ENCODE measurements at places on chromosomes 1 and 21.

- DNase-seq = no peak
These were observed 14.4 kb downstream of the MAP3K7CL start for GRCh38 chr21:29144736-29145353.

DNA sequence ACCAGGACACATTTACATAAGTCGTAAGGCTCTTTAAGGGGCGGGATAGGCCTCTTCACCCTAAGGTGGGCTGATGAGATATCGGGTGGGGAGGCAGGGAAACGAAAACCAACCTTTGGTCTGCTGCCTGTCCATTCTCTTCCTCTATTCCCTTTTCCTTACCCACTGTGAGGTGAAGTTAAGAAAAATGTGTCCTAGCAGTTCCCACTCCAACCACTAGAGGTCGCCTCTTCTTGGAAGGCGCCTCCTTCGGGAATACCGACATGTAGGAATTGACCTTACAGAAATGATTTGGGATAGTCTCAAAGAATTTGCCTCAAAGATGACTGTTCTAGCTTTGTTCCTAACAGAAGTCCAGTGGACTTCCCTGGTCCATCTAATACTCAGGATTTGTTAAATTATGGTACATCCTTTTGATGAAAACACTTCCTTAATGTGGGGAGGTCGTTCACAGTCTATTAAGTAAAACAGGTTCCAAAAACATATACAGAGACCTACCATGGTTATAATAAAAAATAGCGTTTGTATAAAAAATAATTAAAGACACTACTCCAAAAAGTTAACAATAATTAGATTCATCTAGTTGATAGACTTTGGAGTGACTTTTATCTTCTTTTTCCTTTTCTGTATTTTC is 14.1 kb downstream of the AZIN2 start:
- no peak for DNase-seq

- peak; percentile 28 for DNase-seq
These were observed 663 bp downstream of the CAMTA1 start for GRCh38 chr1:6785728-6786505.

GRCh38 chr1:226373376-226373775 is 34.5 kb downstream of the PARP1 start:
- DNase-seq = no peak

DNA sequence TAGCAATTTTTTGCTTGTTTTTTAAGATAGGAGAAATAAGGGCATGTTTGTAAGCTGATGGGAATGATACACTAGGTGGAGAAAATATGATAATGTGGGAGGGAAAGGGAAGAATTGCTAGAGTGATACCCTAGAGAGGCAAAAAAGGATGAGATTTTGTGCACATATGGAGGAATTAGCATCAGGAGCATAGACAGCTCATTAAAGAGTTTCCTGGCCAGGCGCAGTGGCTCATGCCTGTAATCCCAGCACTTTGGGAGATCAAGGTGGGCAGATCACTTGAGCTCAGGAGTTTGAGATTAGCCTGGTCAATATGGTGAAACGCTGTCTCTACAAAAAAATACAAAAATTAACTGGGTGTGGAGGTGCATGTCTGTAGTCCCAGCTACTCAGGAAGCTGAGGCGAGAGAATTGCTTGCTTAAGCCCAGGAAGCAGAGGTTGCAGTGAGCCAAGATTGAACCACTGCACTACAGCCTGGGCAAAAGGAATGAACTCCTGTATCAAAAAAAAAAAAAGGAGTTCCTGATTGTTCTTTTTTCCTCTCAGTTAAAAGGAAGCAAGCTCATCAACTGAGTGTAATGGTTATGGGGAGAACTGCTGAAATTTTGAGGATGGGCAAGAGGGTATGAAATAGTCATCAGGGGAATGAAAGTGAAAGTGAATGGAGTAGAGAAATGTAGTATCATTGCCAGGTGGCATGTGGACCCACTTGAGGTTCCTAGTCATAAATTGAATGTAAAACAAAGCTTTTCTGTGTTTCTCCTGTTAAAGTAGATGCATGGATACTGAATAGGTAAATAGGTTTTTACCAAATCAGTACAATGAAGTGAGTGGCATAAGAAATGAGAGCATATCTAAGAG is 35.5 kb downstream of the SH3GLB1 start:
- DNase-seq = no peak

DNA sequence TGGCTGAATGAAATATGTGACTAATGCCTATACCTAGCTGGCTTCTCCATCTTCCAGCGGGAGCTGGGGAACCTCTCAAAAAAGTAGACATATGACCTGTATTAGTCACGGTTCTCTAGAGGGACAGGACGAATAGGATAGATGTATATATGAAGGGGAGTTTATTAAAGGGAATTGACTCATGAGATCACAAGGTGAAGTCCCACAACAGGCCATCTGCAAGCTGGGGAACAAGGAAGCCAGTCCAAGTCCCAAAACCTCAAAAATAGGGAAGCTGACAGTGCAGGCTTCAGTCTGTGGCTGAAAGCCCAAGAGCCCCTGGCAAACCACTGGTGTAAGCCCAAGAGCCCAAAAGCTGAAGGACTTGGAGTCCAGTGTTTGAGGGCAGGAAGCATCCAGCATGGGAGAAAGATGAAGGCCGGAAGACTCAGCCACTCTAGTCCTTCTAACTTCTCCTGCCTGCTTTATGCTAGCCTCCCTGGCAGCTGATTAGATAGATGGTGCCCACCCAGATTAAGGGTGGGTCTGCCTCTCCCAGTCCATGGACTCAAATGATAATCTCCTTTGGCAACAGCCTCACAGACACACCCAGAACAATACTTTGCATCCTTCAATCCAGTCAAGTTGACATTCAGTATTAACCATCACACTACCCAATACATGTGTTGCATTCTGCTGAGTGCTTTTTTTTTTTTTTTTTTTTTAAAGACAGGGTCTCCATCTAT is 19.6 kb downstream of the OLIG1 start:
- no peak for DNase-seq

- DNase-seq = no peak
These were observed 34.7 kb downstream of the PTPRU start for GRCh38 chr1:29270929-29271521.

All from stimulated activated CD8-positive, alpha-beta memory T cell treated with anti-CD3 and anti-CD28 coated beads, Interleukin-2, amount 100 ng/mL, for 1 hour (primary cell).